ENCODE measurements at places on chromosomes 2 and 18.

DNA sequence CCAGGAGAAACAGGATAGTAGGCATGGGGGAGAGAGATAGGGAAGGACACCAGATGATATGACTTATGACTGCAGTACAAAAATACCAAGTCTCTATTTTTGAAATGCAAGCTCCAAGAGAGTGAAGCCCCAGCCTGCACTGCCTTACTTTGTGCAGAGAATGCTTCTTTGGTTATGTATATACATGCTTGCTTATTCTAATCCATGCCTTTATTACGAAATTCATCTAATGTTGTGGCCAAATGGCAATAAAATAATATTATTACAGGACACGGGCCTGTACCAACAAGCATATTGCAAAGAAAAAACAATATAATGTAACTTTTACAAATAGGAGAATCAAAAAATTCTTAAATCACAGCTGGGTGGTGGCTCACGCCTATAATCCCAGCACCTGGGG lies 110.8 kb downstream of the BCL11A start:
- no peak for DNase-seq

- no peak for DNase-seq
Observed at GRCh38 chr2:132830321-132830827, 160.4 kb upstream of the LYPD1 start.

DNA sequence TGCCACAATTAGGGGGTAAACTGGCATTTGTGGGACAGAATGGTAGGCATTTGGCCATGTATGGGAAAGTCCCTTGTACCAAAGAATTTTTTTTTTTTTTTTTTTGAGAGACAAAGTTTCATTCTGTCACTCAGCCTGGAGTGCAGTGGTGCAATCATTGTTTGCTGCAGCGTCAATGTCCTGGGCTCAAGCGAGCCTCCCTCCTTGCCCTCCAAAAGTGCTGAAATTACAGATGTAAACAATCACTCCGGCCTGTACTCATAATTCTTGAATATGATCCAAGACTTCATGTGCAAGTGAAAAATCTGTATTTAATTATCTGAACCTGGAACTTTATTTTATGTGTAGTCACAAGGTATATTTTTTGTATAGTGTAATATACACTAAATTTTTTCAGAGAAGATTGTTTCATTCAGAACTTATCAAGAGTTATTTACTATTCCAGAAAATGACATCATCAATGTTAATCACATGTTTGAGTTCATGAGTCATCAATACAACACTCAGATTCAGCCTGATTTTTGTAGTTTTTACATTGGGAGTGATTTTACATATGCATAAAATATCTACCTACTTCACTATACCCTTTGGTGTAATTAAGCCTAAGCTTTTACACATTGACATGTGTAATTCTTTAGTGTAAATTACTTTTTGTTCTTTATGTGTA lies 138.7 kb upstream of the L3MBTL4 start:
- DNase-seq: no peak

DNA sequence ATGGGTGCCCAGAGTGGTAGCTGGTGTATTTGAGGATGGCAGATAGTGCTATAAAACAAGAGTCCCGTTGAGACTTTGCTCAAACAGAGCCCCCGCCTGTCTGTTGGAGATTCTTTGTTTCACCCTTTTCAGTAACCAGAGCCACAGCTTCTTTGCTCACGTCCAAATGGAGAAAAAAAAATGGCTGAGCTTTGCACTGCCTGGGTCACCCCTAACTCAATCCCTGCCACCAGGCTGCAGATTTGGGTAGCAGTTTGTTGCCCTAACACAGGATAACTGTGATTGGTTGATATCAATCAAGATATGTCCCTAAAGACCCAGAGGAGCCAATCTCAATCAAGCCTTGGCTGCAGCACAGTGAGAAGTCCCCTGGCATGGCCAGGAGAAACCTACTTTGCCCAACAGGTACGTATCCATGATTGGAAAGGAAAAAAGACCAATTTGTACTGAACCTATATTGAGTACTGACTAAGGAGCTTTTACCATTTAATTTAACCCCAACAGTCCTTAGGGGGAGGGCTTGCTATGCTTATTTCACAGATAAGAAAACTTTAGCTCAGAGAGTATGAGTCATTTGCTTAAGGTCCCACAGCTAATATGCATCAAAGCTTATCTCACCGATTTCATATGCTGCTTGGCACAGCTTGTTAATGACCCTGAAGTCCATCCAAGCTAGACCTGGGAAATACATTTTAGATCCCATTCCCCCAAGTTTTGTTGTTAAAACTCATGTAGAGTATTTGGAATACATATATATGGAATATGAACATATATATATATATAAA lies 72.0 kb upstream of the SH3BP4 start:
- no peak for DNase-seq

- no peak for DNase-seq
Observed at GRCh38 chr2:40043641-40044040, 264.6 kb upstream of the THUMPD2 start.

- DNase-seq: no peak
Observed at GRCh38 chr2:88054782-88055370, 707 bp downstream of the KRCC1 start.

DNA sequence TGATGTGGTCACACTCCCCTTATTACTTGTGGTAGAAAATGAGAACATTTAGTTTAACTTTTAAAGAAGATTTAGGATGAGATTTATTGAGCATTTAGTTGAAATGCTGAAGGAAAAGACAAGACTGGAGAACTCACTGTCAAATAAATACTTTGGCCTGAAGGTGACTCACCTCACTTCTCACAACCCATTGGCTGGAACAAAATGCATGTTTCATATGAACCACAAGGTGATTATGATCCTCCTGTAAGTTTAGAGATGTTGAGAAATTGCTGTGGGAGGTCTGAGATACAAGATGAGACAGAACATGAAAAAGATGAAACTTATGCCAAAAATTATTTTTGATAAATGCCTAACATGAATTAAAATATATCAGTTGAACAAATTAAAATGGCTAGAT lies 1004.5 kb downstream of the SOCS6 start:
- no peak for DNase-seq

- DNase-seq: peak; percentile 23
Observed at GRCh38 chr2:21422050-21422449, 298.3 kb downstream of the TDRD15 start.

- peak; percentile 68 for DNase-seq
Observed at GRCh38 chr2:1169291-1169949, 218.8 kb downstream of the SNTG2 start.

GRCh38 chr2:191544461-191545062 lies 133.4 kb upstream of the NABP1 start:
- DNase-seq: no peak

DNA sequence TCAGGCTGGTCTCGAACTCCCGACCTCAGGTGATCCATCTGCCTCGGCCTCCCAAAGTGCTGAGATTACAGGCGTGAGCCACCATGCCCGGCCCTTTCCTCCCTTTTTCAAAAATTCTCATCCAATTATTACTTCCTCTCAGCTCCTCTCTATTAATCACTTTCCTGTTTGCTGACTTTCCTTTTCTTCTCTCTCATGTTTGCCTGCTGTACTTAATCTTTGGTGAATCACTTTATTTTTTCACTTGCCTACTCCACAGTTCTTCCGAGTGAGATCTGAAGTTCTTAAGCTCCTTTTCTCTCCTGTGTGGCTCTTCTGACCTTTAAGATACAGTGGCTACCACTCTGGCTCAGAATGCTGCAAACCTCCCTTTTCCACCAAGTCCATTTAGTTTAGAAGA lies 126.3 kb upstream of the SERTAD2 start:
- DNase-seq: no peak

DNA sequence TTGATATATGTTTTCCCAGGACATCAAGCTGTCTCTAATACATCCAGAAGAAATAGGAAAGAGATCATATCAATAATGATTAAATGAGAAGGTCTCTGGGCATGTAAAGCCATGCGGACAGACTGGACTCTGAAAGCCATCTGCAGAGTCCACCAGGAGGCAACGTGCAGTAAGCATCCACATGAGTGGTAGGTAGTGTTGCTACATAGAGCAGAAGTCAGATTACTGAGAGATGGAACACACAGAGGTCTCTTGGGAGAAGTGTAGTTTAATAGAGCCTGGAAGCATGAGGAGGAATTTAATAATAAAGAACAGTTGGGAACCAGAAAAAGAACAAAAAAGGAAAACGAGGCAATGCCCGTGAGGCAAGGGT lies 758.1 kb upstream of the DDX18 start:
- DNase-seq: no peak

- no peak for DNase-seq
Observed at GRCh38 chr2:101558740-101559525, 84.0 kb upstream of the RFX8 start.

- DNase-seq: no peak
Observed at GRCh38 chr2:156399224-156399949, 36.8 kb upstream of the GPD2 start.

DNA sequence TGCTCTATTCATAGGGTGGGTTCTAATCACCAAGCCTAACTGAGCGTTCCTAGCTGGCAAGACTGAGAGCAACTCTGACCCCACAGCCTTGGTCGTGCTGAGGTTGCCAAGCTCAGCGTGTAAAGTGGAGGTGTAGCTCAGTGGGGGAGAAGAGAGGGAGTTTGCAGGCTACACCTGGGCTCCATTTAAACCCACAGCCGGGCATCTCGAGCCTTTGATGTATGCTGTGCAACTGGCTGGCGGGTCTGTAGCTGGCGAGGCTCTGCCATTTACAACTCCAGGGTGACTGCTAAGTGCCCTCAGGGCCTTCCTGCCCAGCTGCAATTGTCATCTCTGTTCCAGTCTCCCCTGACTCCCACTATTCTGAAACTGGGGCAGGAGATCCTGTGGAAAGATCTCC lies 20.0 kb upstream of the CHRNA1 start:
- no peak for DNase-seq

All from NCI-H2171 (cell line).